ENCODE measurements at places on chromosomes 2 and 18. TPM values are rescaled to one million over a fixed set of nuclear protein-coding genes. Genes with fewer than 3 reads are reported as not detected.

Gene CNTNAP5
- not detected for total RNA-seq

Gene LRP1B
- under 0.01 TPM for total RNA-seq

Gene MC5R
- total RNA-seq: not detected

Gene CABLES1
- total RNA-seq: 0.21 TPM

Gene ACMSD
- 1.7 TPM for total RNA-seq

Gene CXCR4
- total RNA-seq: not detected

Gene TMEM17
- 1.2 TPM for total RNA-seq

Gene GCG
- not detected for total RNA-seq

Gene ASAP2
- 36.9 TPM for total RNA-seq

Gene FEV
- total RNA-seq: not detected

Gene EFHD1
- total RNA-seq: 1.2 TPM

Gene UGT1A1
- 0.48 TPM for total RNA-seq

Gene L3MBTL4
- 1.9 TPM for total RNA-seq

Gene COBLL1
- 6.7 TPM for total RNA-seq

Gene CIB4
- not detected for total RNA-seq

Gene LAMA3
- total RNA-seq: 582 TPM

Gene SNTG2
- not detected for total RNA-seq

Gene NT5C1B
- total RNA-seq: not detected

Gene CHCHD5
- total RNA-seq: 7.9 TPM

Gene NEURL3
- 6.3 TPM for total RNA-seq

Gene NOSTRIN
- total RNA-seq: 0.72 TPM
